Kidney glomerular epithelial cell (primary cell): ENCODE measurements at places on chromosomes 16 and 17.
A peak's percentile ranks its signal among the peaks of the same experiment; 100 is the strongest.

GRCh38 chr16:90077757-90078578 is 837 bp upstream of the PRDM7 start:
- DNase-seq = peak; percentile 46

GRCh38 chr16:57374067-57374534 is 1.8 kb downstream of the CX3CL1 start:
- DNase-seq = peak; percentile 83

DNA sequence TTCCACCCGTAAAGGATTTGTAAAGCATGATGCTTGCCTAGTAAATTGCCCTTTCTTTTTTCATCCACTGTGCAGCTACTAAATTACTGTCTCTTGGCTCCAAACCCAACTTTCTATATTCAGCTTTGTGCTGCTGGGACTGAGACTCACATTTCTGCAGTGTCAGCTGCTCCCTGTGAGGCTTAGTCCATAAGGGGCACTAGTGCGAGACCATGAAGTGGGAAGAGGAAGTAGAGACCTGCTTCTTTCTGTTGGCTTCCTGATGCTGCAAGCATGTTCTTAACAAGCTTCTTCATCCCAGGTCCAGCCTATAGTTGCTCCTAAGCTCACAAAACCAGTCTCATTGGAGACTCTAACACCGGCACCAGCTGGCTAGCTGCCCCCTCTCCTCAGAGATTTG is 74.9 kb upstream of the HS3ST2 start:
- no peak for DNase-seq

DNA sequence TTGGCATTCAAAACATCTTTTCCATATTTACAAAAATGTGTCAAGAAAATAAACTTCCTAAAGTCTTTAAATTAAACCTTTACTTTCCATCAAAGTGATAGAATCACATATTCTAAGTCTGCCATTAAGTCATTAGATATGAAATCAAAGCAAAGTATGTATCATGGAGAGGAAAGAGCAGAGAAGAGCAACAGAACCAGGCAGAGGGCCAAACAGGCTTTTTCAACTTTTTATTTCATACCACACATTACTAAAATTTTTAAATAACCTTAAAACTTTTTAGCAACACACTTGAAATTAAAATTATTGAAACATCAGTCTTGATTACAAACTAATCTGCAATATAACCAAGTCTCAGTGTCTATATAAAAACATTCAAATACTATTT is 13.8 kb downstream of the SIAH1 start:
- DNase-seq = no peak

DNA sequence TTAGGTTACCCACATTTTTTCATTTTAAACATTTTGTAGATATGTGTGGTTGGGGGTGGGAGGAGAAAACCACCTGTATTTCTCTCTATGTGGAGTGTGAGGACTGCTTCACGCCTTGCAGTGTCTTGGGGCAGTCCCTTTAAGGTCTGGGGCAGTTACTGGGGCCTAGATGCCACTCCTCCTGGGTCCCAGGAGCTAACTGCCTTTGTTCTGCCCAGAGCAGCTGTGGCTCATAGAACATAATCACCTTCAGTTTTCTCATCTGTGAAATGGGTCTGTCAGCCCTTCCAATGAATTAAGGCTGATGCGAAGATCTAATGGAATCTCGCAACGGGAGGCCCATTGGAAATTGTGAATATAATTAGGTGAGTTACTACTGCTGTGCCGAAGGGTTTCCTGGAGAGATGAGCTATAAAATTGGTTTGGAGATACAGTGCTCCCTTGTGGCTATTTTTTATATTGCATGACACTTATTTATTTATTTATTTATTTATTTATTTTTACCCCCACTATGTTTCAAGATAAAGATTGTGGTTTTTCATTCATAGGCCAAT is 22.9 kb downstream of the DHRS7C start:
- DNase-seq = peak; percentile 67
